ENCODE measurements at places on chromosomes 4 and X.

- DNase-seq = no peak
These were observed 66.2 kb upstream of the TACR3 start for GRCh38 chr4:103786014-103786413.

- peak; percentile 19 for DNase-seq
These were observed 101.9 kb upstream of the CCSER1 start for GRCh38 chr4:90025248-90025647.

DNA sequence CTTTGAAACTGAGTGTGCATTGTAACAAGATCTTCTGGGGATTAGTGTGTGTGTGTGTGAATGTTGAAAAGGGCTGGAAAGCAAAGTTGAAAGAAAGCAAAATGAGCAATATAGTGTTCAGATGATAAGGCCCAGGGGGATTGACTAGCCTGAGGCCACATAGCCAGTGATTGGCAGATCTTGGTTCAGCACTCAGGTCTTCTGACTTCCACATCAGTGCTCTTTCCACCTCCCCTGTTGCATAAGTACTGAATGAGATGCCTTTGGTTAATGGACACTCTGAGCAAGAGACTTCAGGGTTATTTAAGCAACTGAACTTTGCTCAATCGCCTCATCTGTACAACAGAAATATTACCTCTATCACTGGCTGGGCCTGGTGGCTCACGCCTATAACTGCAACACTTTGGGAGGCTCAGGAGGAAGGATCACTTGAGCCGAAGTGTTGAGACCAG is 120.4 kb downstream of the TMEM164 start:
- peak; percentile 14 for DNase-seq

DNA sequence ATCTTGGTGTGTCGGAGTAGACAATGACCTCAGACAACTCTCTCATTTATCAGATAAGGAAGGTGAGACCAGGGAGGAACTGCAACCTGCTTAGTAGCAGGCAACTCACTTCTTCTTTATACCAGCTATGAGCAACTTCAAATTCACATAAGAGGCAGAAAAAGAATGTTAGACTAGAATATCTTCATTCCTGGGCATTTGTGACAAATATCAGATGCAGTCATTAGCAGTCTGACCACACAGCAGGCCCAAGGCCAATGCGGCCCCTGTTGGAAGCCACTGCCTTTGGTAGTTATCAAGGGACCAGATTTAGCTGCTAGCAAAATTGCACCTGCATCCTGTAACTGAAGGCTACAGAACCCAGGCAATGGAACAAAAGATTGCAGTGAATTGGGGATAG is 219.2 kb upstream of the RASGEF1B start:
- DNase-seq = no peak

DNA sequence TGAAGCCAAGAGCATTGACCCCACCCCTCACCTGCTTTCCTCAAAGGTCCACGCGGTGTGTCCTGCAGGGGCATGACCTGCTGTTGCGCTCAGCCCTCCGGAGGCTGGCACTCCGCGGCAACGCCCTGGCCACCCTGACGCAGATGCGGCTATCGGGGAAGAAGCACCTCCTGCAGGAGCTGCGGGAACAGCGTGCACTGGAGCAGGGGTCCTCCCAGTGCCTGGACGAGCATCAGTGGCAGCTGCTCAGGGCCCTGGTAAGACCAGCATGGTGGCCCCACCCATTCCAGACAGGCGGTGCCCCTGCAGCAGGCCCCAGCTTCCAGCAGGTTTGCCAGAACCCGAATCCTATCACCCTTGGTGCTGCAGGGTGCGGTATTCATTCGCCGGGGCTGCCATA is 86.0 kb downstream of the EVC start:
- no peak for DNase-seq

Data from inflammatory macrophage (primary cell).